GDM1 (cell line): ENCODE measurements at places on chromosomes 3 and 15.

DNA sequence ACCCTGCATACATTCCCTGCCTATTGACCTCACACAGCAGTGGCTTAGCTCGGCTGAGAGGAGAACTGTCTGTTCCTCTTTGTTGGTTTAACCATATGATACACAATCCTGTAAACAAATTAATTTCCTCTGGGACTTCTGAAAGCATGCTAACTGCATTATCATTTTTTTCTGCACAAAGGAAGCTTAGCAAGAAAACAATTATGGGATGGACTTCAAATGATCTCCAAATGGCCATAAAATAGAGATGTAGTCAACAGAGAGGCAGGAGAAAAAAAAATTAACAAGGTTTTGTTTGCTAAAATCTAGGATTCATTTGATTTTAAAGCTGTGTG, 14.4 kb upstream of the TMC3 start:
- DNase-seq: no peak

- DNase-seq: no peak
These were observed 1.8 kb upstream of the CYP11A1 start for GRCh38 chr15:74369084-74369745.

DNA sequence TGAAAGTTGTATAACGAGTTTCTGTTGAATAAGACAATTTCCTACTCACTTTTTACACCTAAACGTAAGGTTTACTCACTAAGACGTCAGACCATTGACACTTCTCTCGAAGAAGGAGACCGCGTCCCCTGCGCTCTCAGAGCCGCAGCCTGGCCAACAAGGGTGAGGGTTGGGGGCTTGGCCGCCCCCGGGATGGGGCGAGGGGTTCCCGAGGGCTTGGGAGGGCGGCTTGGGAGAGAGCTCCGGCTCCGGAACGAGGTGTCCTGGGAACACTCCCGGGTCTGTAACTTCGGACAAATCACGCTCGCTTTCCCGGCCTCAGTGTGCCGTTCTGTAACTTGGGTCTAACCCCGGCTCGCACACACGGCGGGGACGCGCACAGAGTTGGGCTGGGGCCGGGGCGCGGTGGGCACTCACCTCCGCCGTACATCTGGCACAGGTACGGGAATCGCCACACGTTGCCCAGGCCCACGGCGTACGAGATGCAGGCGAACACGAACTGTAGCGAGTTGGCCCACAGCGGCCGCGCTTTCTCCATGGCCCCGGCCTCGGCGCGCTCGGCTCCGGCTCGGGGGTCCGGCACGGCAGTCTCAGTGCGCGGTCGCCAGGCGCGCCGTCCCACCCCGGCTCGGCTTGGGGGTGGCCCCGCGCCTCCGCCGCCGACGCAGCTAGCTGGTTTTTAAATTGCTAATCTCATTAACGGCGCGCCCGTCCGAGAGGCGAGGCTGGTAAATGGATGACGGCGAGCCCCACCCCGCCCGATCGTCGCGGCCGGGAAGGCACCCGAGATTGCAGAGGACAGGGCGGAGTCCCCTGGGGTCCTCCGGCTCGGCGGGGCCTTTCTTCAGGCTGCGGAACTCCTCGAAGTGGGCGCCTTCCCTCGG, at the start of gene SLC6A20:
Gene SLC6A20 (minus strand): TSS at position 655 of the 884 bp plus-strand sequence. CDS start 117 bp downstream, at position 538.
- no peak for DNase-seq

GRCh38 chr3:28239108-28239507, 2.3 kb upstream of the CMC1 start:
- no peak for DNase-seq

- no peak for DNase-seq
These were observed 41.6 kb downstream of the PIK3CA start for GRCh38 chr3:179189759-179190158.

- DNase-seq: no peak
These were observed 82.1 kb downstream of the PCSK6 start for GRCh38 chr15:101407439-101407838.

DNA sequence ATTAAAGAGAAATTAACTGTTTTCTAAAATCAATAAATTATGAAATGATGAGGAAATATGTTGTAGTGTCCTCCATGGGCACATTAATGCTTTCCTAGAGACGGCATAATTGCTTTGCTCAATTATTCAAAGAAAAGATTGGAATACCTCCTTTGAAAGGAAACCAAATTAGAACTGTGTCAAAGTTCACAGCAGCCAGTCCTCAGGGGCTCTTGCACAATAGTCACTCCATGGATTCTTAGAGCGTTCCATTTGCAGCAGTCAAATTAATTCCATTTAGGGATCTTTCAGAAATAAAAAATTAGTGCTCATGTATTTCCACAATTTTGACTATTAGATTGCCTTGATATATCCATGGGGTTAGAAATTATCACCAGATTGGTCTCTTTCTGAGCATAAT, 841.6 kb upstream of the DPPA4 start:
- no peak for DNase-seq

- DNase-seq: peak; percentile 61
These were observed 70.7 kb downstream of the SSR3 start for GRCh38 chr3:156483961-156484787.

DNA sequence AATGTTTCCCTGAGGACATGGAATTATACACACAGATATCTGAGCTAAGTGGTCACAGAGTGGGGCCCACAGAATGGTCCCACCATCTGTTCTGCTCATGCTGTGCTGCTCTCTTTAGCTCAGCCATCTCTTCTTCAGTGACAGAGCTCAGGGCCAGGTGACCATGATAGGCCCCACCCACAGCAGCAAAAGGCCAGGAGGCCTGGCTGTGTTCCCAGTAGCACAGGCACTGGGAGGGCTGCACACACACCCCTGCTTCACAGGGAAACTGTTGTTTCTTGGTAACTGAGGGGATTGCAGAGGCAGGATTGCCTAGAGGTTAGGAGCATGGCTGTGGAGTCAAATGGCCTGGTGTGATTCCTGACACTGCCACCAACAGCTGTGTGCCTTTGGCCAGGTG, 4.8 kb upstream of the FBXW12 start:
- no peak for DNase-seq

DNA sequence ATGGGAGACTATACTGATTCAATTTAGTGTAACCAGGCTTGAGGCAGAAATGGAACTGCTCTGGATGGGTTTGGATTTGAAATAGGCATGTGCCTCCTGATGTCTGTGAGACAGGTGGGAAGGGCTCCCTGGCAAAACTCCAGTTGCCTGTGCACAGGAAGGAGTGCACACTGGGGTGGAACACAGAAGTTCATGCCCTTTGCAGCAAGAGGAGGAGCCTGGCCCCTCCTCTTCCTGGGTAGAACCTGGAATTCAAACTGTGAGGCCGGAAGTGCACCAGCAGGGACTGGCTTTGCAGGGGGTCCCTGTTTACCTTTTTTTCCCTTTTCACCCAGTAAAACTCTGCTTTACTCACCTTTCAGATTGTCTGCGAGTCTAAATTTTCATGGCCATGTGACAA, 99.9 kb downstream of the GMPS start:
- no peak for DNase-seq

- no peak for DNase-seq
These were observed 1.7 kb upstream of the SLC4A7 start for GRCh38 chr3:27485866-27486265.

- DNase-seq: peak; percentile 25
These were observed 9.2 kb downstream of the TMPRSS7 start for GRCh38 chr3:112043621-112044201.

GRCh38 chr3:134388788-134389485, 14.7 kb upstream of the AMOTL2 start:
- no peak for DNase-seq

GRCh38 chr3:84724877-84725276, 233.9 kb upstream of the CADM2 start:
- no peak for DNase-seq

DNA sequence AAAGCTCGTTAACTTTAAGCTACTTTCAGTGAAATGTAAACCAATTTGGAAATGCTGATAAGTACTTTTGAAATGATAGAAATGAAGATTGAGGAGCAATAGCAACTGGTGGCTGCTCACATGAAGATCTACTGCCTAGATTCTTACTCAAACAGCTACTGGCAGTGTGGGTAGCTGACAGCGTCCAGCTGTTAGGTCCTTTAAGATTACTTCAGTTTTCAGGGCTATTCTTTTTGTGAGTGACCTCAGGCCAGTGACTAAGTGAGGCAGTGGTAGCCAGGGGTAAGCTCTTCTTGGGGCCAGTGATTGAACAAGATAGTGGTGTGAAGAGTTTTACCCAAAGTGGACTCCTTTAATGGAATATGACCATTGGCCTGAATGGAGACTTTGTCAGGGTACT, 41.3 kb downstream of the NECTIN3 start:
- DNase-seq: no peak

DNA sequence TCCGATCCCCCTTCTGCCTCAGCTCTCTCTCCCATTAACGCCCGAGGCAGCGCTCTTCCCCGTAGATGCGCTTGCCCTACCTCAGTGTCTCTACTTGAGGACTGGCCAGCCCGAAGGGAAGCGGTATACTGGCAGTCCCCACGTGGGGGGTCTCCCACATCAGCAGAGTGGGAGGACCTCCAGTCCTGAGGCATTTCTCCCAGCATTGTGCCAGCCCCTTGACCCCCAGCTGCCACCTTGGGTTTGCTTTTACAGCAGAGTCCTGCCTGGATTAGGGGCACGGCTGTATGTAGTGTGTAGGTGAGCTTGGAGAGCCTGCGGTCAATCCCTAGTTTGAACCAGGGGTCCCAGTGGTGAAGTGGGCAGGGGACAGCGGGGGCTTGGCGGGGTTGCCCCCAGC, 767 bp downstream of the SEMA3F start:
- DNase-seq: no peak

GRCh38 chr3:159038405-159038804, 236.6 kb downstream of the MFSD1 start:
- DNase-seq: no peak

- DNase-seq: no peak
These were observed 45.1 kb downstream of the SEMA5B start for GRCh38 chr3:122982216-122983185.

DNA sequence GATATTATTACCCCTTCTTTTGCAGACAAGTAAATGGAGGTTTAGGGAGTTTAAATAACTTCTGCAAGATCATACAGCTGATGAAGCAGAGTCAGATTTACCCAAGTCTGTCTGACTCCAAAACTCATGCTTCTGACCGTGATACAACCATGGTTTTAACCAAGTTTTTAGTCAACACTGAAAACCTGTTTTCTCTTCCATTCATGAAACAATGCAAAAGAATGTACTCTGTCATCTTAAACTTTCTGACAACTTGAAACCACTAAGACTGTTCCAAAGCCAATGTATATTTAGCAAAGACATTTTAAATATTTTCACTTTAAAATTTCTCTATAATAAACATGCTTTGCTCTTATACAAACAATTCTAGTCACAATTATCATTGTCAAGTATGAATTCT, 77.0 kb upstream of the RBMS3 start:
- no peak for DNase-seq

GRCh38 chr3:13811614-13812013, 68.3 kb downstream of the WNT7A start:
- no peak for DNase-seq

DNA sequence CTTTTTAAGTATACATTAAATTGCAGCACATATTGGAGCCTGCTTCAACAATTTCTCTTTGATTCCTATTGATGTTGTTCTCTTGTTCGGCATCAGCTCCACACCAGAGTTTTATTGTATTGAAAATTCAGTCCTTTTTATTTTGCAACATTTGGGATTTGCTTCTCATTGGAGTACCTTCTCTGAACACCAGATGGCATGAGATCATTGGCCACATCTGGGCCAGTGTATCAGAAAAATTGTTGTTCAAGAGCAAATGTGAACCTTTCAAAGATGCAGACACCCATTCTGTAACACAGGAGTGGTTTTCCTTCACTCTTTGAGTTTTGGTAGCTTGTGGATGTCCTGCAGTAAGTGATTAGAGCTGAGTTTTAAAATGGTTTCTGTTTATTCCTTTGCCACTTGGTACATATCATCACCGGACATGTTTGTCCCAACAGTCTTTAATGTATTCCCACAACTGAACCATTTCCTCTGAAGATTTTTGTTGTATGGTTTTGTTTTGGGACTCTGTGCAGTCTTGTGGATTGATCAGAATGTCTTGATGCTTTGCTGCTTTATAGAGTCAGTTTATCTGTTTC, 96.1 kb downstream of the MCTP2 start:
- DNase-seq: peak; percentile 40

GRCh38 chr3:134330883-134331810, 43.1 kb downstream of the AMOTL2 start:
- DNase-seq: no peak

DNA sequence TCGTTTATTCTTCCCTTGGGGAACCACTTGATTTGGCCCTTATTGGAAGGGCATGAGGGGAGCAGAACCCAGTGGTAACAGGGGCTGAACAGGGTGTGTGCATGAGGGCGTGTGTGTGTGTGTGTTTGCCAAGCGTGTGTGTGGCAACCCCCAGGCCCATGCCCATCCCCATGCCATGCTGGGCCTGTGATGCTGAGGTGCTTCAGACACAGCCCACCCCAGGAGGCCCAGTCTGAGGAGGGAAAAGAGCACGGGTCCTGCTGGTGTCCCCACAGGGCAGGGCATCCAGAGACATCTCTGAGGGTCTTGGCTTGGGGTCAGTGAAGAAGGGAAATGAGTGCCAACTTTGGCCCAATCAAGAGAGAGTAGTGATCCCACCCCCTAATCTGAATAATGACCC, 71.6 kb downstream of the RASGRF1 start:
- no peak for DNase-seq

- no peak for DNase-seq
These were observed 79.0 kb upstream of the MFGE8 start for GRCh38 chr15:88992216-88992615.

DNA sequence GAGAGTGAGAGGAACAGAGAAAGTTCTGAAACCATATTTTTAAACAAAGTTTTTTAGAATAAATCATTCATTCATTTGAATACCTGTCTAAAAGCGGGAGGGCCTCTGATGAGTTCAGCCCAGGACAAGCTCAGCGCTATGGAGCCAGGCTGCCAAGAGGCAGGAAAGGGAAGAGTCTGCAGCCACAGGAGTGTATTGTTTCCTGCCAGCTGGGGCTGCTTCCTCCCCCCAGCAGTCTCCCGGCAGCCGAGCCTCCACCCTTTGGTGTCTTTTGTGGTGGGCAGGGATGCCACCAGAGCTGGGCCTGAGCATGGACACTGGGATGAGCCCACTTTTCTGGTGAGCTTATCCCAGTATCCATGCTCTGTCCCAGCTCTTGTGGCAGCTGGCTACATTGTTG, 199.5 kb upstream of the TPRG1 start:
- DNase-seq: peak; percentile 68

DNA sequence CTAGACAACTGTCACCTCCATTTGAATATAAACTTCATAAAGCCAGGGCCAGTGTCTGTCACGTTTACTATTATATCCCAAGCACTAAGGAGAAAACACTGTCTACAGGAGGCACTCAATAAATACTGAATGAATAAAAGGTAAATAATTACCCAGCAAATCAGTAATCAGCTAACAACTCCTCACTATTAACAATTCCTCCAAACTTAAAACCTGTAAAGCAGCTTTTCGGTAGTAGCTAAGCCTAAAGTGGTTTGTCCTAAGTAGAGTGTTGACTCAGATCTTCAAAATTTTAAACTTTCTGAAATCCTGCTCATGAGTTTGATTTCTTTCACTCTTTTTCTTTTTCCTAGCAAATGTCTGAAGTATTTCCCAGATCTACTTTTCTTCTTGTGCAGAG, 39.9 kb downstream of the C3orf80 start:
- DNase-seq: no peak

- DNase-seq: no peak
These were observed 168.1 kb downstream of the VPS13C start for GRCh38 chr15:61892140-61892539.
